ENCODE measurements at places on chromosomes 4 and X.
A peak's percentile ranks its signal among the peaks of the same experiment; 100 is the strongest.

DNA sequence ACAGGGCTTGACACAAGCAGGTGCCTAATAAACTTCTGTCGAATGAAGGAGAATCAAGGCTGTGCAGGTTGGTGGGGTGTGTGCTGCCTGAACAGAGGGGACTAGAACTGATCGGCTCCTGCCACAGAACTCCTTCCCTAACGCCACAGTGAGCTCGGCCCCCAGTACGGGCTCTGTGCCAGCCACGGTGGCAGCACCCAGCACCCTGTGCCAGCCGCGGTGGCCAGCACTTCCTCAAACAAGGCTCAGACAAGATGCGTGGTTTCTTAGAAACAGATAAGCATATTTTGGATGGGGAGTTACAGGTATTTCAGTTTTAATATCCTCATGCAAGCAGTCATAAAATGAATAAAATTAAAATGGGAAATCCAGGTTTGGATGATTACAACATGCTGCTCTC lies 26.0 kb upstream of the C4orf50 start:
- no peak for DNase-seq

- peak; percentile 15 for DNase-seq
These were observed 9.7 kb upstream of the GEMIN8 start for GRCh38 chrX:14039344-14039743.

GRCh38 chrX:1925053-1925481 lies 310.2 kb downstream of the ASMT start:
- DNase-seq: no peak

- no peak for DNase-seq
These were observed 217.9 kb downstream of the HS6ST2 start for GRCh38 chrX:132740316-132741123.

- DNase-seq: no peak
These were observed 4.0 kb downstream of the JAKMIP1 start for GRCh38 chr4:6196324-6196723.

- DNase-seq: no peak
These were observed 28.2 kb upstream of the APLN start for GRCh38 chrX:129682979-129683378.

GRCh38 chr4:15690020-15690809 lies 8.6 kb downstream of the FAM200B start:
- no peak for DNase-seq

DNA sequence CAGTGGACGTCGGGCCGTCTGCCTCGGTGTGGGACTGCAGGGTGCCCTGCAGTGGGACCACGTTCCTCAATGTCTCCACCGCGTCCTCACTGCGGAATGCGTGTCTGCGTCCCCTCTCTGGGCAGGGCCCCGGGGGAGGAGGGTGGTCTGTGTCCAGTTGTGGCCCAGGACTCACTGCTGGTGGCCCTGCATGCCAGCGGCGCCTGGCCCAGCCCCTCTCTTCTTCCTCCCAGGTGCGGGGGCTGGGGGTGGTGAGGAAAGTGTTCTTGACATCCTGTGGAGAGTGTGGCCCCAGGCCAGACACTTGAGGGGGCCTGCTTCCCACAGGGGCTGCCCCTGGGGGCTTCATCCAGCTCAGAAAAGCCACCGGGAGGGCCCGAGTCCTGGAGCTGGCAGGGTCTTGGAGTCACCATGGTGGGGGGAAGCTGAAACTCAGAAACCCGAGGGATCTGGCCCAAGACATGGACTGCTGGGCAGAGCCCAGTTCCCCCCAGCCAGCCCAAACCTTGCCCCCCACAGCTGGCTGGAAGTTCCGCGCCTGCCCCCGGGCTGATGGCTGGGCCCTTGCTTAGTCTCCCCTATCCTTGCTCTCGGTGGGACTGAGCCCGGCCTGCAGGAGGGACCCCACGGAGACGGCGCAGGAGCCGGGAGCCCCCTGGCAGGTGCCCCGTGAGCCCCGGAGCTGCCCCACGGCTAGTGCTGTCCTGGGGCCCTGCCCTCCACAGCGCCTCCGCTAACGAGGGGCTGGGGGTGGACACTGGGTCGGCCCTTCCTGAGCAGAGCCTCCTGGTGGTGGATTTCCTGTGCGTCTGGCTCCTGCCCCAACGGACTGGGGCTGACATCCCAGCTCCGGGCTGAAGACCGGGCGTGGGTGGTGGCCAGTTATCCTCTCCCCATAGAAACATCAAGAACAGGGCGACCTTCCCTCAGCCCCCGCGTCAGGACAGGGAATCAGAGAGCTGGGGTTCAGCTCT lies 2.9 kb downstream of the DOK7 start:
- DNase-seq: no peak

DNA sequence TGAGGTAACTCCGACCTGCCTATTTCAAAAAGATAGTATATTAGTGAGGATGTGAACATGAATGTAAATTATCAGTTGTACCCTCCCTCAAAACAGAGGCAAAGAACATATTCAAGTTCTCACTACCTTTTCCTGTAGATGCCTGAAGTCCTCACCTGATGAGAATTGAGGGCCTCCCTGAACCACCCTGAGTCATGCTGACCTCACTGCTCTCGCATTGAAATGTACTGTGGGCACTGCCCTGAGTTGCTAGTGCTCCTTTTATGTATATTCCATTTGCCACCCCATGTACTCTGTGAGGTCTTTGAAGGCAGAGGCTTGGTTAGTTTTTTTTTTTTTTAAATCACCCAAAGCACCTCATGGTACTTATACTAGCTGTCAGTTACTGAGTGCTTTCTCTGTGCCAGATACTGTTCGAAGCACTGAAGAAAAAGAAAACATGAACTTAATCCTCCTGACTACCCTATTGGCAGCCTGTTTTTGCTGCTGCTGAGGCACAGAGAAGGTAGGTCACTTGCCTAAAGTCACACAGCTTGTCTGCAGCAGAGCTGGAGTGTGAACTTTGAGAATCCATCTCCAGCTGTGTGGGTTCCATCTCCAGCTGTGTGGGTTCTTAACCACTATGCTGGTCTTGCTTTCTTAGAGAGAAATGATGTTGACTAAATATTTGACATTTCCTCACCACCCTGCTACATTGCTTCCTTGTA lies 253.1 kb upstream of the GPC4 start:
- no peak for DNase-seq

DNA sequence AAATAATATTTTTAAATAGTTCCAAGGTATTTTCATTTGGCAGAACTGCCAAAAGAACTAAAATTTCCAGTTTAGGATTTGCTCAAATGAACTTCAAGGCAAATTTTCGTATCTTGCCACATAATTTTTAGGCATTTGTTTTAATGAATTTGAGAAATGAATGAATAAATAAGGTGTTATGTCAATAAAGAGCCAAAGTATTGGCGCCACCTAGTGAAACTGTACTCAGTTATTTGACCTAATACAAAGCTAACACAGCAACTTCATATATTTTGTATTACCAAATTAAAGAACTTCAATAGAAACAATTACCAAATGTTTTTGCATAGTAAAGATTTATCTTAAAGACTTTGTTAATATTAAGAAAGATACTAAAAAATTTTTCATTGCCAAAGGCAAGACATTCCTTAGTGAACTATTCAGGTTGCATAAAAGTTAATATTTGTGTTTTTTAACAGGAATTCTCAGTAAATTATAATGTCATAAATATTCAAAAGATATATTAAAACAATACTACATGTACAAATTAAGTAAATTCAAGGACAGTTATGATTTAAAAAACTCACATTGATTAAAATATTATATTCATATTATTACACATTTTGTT lies 50.3 kb downstream of the STPG2 start:
- DNase-seq: no peak

GRCh38 chr4:154367659-154368058 lies 123.9 kb downstream of the DCHS2 start:
- DNase-seq: no peak

DNA sequence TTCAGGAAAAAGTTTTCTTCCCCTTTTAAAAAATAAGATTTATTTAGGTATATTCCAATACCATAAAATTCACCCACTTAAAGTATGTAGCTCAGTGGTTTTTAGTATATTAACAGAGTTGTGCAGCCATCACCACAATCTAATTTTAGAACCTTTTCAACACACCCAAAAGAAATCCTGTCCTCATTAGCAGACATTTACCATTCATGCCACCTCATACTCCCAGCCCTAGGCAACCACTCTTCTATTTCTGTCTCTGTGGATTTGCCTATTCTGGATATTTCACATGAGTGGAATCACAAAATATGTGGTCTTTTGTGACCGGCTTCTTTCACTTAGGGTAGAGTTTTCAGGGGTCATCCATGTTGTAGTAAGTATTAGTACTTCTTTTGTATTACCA lies 7.4 kb downstream of the ZNF81 start:
- DNase-seq: no peak

GRCh38 chrX:150569155-150569477 lies 695 bp downstream of the MTM1 start:
- no peak for DNase-seq

GRCh38 chr4:106423791-106424190 lies 55.2 kb upstream of the GIMD1 start:
- DNase-seq: no peak

DNA sequence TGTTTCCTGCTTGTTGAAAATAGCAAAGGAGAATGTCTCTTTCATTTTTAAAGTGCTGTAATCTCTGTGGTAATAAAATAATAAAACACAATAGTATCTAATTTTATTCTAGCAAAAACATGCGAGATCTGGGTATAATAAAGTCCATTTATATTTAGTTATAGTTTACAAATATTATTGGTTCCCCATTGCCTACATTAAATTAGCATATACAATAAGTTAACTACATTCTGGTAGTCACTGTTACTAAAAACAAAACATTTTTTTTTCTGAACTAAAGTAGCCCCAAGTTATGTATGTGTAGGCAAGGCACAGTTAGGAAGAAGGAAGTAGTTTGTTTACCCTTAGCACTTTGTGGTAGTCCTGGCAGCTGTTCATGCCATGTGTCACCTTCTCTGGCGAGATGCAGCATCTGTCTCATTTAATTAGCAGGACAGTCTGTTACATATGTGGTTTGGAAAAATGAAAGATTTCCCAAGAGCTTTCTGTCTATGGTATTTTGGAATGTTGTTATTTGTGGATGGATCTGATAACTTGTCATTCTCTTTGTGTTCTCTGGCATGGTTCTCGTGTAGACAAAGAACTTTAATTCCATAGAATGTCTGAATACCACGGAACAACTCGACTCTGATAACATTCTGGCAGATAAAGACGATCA lies 231.3 kb upstream of the PITX2 start:
- no peak for DNase-seq

GRCh38 chrX:120731386-120731785 lies 101.5 kb upstream of the C1GALT1C1 start:
- no peak for DNase-seq

- no peak for DNase-seq
These were observed 136.2 kb downstream of the CFAP299 start for GRCh38 chr4:80471756-80472155.

- DNase-seq: no peak
These were observed at the start of gene CCSER1 for GRCh38 chr4:90127223-90127705. TSS of gene CCSER1 (plus strand) at chr4:90127394.

- DNase-seq: no peak
These were observed 592.5 kb downstream of the PPARGC1A start for GRCh38 chr4:23297327-23297726.

- no peak for DNase-seq
These were observed 7.0 kb downstream of the NUP54 start for GRCh38 chr4:76141241-76141640.

Data from stimulated activated CD8-positive, alpha-beta memory T cell treated with anti-CD3 and anti-CD28 coated beads, Interleukin-7, amount 100 ng/mL, for 1 hour (primary cell).